ENCODE measurements at places on chromosomes 16 and 17.

- no peak for DNase-seq
Observed at GRCh38 chr16:50863644-50864144, 121.8 kb downstream of the CYLD start.

GRCh38 chr16:75256059-75256571 is 4.7 kb upstream of the BCAR1 start:
- no peak for DNase-seq

- DNase-seq: no peak
Observed at GRCh38 chr16:86984991-86985647, 332.1 kb downstream of the C16orf95 start.

GRCh38 chr16:85733839-85734170 is 17.1 kb downstream of the C16orf74 start:
- peak; percentile 55 for DNase-seq

DNA sequence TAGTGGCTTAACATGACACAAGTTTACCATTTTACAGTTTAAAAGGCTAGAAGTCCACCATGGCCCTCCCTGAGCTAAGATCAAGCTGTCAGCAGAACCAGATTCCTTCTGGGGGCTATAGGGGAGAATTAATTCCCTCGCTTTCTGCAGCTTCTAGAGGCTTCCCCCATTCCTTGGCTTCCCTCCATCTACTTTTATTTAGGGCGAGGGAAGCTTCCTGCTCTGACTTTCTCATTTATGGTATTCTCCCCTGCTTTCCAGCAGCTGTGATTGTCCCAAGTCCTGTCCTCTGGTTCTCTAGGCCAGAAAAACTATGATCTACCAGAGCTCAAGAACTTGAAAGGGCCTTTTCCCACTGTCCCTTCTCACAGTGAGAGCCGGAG is 4.3 kb downstream of the CETP start:
- DNase-seq: no peak

DNA sequence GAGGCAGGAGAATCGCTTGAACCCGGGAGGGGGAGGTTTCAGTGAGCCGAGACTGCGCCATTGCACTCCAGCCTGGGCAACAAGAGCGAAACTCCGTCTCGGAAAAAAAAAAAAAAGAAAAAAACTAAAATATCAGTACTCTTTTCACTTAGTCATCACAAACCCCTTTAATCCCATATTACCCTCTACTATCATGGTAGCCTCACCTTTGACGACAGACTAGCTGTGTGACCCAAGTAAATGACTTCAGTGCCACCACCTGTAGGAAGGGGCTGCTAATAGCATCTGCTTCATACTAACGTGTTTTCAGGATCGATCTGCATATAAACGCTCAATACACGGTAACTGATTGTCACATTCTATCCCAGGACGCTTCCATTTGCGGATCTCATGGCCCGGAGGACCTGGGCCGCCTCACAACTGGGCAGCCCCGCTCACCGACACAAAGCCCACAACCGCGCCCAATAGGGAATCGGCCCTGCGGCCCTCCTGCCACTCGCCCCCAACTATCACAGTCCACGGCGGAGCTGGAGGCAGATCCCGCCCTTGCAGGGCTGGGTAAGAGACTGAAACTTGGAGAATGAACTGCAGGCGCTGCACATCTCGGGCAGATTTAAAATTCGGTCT is 1.1 kb upstream of the ZNF263 start:
- no peak for DNase-seq

Data from inflammatory macrophage treated with lipopolysaccharide for 4 hours (primary cell).